AG09309 (cell line): ENCODE measurements at places on chromosomes 13 and 19.

DNA sequence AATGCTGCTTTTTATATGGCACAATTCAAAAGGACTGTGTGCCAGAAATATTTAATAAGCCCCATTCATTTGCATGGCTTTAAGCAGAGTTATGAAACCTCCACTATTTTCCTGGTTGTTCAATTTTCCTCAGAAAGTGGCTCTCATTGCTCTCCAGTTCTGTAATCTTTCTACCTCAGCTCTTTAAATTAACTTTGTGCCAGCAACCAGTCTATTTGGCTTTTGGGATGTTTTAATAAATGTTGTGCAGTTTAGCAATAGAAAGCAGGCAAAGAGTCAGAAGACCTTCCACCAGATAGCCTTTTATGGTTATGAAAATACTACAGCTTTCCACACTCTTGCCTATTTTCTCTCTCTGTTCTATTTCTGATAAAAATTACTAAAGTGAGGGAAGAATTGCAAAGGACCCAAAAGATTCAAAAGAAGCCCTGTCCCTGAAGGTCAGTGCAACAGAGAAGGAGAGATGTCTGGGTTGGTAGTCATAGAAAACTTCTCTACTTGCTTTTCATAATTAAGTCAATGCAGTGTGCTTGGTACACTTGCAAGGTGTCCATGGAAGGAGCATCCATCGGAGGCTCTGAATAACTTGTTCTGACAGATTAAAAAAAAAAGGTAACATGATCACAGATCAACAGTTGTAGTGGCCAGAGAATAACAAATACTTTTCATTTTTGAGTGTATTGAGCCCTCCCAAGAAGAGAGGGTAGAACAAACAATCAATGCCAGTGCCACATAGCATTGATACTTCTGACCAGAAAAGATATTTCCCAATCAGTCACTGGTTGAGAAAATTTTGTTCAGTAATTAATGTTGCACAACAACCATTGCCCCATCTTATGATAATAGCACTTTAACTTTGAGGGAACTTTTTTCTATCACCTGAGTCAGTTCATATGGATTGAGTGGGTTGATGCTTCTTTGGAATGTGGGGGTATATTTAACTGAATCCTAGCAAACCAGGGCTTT, 48.4 kb upstream of the SPRY2 start:
- DNase-seq, result no peak

DNA sequence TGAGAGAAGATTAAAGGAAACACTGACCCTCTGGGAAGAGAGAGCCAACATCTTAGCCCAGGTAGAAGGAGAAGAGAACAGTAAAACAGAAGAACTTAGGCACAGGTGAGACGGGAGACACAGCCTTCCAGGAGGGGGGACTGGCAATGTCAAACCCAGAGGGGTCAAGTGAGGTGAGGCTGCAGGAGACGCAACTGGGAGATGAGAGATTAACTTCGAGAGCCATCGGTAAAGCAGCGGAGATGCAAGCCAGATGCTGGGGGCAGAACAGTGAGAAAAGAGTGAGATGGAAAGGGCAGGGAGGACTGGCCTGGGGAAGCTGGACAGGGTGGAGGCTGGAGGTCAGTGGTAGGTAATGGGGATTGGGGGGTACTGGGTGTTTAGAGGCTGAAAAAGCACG, 5.2 kb downstream of the INSR start:
- no peak for DNase-seq

DNA sequence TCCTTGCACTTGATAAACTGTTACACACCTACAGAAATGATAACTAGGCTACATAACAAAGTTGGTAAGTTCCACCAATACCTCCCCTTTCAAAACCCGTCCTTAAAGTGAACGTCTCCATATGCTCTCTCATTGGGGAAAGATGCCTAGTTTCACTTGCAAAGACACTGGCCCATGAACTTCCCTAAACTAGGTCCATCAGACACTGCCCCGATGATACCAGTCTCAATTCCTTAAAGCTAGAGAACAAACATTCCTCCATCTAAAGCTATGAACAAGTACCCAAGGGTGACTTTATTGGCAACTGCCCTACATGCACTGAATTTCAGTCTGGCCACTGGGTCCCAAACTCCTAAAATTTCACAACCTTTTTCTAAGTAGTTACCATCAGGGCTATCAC, 39.9 kb downstream of the FOXO1 start:
- DNase-seq, result no peak

- DNase-seq, result peak; percentile 73
Measured at GRCh38 chr13:28707629-28708427, 10.9 kb downstream of the SLC46A3 start.

- DNase-seq, result no peak
Measured at GRCh38 chr19:11377756-11378155, 3.3 kb downstream of the SWSAP1 start.

DNA sequence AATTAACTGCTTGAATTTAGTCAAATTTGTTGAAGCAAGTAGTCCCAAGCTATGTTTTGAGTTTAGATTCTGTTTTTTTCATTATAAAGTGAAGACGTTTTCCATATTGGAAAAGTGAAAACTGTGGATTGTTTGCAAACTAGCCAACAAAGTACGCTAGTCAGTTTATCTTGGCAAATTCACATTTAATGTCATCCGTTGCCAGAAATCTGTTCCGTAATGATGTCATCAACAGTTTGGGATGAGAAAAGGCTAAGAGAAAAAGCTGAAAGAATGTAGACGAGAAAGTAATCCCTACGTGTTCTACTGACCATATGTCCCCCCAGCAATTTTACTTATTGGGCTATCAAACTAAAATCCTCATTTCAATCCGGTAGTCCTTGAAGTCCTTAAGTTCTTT, 419.6 kb downstream of the GPC6 start:
- DNase-seq, result no peak

DNA sequence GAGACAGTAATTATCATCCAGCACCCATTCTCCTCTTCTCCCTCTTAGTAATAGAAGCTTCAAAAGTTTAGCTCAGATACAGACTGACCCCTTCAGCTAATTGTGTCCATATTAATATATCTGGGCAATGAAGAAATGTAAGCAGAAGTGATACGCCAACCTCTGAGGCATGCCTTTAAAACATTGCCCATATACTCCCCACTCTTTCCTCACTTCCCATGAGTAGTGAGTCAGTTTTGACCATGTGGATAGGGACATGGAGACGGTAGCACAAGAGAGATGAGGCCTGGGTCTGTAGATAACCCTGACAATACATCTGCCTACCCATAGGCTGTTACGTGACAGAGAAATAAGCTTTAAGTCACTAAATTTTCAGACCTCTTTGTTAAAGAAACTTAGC, 147.6 kb downstream of the KCTD12 start:
- no peak for DNase-seq

- DNase-seq, result no peak
Measured at GRCh38 chr13:76894401-76895110, 8.4 kb upstream of the KCTD12 start.

GRCh38 chr13:36509369-36509768, 77.1 kb downstream of the CCNA1 start:
- DNase-seq, result no peak

GRCh38 chr19:34363094-34363493, 1.9 kb upstream of the GPI start:
- no peak for DNase-seq

DNA sequence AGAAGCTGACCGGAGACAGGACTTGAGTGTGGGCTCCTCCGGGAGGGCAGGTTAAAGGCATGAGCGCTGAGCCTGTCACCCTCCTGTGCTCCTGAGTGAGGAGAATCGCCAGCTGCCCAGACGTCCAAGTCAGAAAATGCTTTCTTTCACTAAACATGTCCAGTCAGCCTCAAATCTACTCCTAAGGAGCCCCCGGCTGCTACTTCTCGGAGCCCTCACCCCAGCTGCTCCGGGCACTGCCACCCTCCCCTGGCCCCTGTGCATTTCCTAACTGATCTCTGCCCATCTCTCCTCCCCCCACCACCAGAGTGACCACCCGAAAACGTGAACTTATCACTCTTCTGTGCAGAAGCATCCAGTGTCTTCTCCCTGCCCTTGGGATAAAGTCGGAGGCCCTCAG, 277.5 kb upstream of the SOX1 start:
- DNase-seq, result no peak

DNA sequence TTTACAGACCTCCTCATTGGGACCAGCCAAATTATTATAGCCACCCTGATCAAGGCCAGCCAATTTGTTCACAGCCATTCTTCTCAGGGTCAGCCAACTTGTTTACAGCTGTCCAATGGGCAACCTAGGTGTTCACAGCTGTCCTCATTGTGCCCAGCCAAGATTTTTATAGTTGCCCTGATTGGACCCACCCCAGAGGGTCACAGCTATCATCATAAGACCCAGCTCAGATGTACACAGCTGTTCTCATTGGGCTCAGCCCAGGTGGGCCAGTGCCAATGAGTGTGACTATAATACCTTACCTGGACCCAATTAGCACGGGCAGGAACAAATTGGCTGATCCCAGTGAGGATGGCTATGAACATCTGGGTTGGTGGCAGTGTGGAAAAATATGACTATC, 1151.8 kb downstream of the UQCRFS1 start:
- no peak for DNase-seq

- no peak for DNase-seq
Measured at GRCh38 chr13:111977179-111977506, 89.8 kb upstream of the SOX1 start.

- no peak for DNase-seq
Measured at GRCh38 chr13:74450964-74451363, 316.8 kb upstream of the KLF12 start.

GRCh38 chr13:98664047-98664446, 87.1 kb upstream of the STK24 start:
- DNase-seq, result peak; percentile 33

GRCh38 chr19:51719251-51719988, 4.4 kb downstream of the HAS1 start:
- DNase-seq, result no peak

DNA sequence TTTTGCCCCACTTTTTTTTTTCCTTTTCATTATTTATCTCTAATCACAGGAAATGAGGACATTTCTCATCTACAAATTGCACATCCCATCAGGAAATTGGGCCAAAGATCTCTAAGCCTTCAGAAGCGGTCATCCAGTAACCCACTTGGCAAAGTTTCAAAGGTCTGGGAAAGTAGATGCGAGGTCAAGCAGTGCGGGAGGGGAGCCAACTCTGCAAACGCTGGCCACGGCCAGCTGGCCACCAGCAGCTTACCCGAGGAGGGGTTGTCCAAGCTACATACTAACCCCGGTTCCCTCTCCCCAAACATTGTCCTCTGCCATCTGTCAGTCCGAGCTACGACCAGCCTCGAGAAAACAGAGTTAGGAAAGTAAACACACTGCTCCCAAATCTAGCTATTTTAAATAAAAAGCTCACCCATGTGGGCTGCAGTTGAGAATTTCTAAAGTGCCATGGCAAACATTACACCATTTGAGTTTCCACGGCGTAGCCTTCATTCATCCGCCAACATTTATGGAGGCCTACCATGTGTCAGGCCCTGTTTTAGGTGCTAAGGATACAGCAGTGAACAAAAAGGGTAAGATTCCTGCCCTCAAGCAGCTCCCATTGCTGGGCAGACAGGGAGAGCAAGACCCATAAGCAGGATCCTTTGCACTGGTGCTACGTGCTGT, 11.5 kb downstream of the FFAR2 start:
- no peak for DNase-seq

GRCh38 chr13:99730403-99730802, 229.1 kb downstream of the TM9SF2 start:
- no peak for DNase-seq

DNA sequence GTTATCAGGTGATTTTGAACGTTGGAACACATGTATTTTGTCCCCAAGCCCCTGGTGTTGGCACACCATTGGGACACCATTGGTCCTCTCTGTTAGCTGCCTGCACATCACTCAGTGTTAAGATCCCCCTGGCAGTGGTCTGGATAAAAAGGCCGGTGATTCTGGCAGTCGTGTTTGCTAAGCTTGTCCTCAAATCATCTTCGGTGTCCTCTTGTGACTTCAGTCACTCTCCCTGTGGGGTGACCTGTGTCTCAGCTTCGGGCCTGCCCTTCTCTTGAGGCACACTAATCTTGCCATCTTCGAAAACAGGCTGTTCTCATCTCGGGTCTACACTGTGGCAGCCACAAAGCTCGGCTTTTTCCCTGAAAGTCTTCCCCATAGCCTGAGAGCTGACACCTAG, 127.1 kb downstream of the ZIC5 start:
- no peak for DNase-seq

DNA sequence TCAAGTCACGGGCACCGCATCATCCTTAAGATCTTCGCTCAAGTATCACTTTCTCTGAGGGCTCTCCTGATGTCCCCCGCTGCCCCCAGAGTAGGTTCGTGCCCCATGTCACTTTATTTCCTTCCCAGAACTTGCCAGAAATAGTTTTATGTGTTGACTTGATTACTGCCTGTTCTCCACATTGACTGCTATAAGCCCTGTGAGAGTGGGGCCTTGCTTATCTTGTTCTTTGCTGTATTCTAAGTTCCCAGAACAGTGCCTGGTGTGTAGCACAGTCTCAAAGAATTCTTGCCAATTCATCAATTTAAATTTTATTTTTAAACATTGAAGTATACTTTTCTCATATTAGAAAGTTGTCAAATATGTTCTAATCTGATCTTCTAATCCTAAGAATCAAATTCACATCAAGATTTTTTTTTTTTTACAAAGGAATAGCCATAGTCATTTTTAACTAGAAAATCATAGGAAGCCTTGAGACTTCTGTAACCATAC, 32.1 kb upstream of the GPR183 start:
- DNase-seq, result no peak

DNA sequence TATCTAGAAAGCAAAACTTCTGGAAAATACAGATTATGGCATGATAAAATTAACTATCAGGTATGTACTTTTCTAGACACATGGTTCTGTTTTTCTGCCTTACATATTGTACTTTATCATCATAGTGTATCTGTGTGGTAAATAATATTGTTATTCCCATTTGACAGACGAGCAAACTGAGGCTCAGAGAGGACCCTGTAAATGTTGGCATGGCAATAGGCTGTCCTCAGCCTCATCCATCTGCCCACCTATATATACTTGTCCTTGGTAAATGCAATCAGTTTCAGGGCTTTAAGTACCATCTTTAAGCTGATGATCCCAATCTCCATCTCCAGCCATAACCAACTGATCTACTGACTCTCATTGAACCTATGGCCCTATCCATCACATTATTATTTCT, 178.0 kb downstream of the DCT start:
- no peak for DNase-seq

DNA sequence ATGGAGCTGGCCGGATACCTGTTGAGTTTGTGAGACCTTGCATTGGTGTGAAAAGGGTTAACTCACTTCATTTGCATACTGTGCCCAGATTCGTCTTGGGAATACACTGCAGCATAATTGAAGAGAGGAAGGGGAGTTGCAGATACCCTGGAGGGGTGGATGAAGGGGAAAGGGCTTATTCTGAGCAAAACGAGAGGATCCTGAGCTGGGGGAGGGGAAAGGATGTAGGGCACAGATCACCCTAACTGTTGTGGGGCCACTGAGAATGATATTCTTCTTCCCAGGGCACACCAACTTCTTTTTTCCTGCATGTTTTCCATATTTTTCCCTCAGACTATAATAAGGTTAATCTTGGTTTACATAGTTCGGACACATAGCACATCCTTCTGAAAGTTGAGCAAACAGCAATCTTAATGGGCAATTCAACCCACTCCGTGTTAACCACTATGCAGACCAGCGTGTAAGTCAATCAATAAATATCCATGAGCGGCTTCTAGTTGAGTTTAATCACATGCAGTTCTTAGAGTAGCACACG, 11.7 kb upstream of the PTPRS start:
- no peak for DNase-seq

GRCh38 chr13:31697290-31697689, 42.0 kb upstream of the RXFP2 start:
- no peak for DNase-seq
